Liver (tissue), 10 donors: ENCODE measurements at places on chromosomes 6 and 20. TPM values are rescaled to one million over a fixed set of nuclear protein-coding genes. Genes with fewer than 3 reads are reported as not detected.

DNA sequence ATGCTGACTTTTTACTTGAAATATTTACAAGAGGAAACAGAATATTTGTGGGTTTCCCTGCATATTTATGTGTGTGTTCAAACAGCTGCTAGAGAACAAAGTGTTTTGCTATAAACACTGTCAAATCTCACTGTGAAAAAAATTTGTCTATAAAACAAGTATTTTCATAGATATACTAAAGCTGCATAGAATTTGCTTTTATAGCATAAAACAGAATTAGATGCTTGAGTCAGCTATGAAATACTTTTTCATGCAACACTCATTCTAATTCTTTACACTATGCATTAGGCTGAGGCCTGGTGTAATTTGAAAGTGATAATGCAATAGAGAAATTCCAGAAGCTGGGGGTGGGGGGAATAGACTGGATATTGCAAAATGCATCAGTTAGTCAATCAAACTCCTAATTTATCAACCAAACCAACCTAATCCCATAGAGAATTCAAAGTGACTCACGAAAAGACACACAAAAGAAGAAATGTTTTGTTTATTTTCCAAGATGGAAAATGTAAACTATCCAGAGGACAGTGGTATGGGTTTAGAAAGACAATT, 148.2 kb downstream of the LAMA2 start:
- no peaks in the 10 kb centered on the region for H3K4me1 ChIP-seq
- H3K27ac ChIP-seq, result no peak overlapping the region
- DNase-seq, result no peak
- no peak overlapping the region for H3K4me3 ChIP-seq
- no peaks in the 10 kb centered on the region for H3K36me3 ChIP-seq

DNA sequence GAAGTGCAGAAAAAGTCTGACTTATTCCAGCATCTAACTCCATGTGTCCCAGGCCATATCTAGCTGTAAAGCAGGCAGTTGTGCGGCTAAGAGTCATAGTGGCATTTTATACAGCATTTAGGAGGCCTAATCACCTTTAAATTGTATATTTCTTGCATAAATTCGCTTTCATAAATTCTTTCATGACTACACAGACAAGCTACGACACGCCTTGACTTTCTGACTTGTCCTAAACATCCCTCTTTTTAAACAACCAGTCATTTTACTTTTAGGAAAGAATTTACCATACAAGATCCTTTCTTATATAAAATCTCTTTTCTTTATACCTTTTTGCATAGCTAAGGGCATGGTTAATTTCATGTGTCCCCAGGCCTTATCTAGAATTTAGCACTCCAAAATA, 81.7 kb upstream of the THBS2 start:
- H3K27me3 ChIP-seq, result no peaks in the 10 kb centered on the region
- no peak for DNase-seq
- no peaks in the 10 kb centered on the region for H3K36me3 ChIP-seq
- no peaks in the 10 kb centered on the region for H3K4me1 ChIP-seq
- no peak overlapping the region for H3K27ac ChIP-seq

- no peak overlapping the region for H3K4me3 ChIP-seq
- H3K4me1 ChIP-seq, result no peaks in the 10 kb centered on the region
- H3K27me3 ChIP-seq, result no peaks in the 10 kb centered on the region
- H3K27ac ChIP-seq, result no peak overlapping the region
Observed at GRCh38 chr6:38937839-38938613, 110.6 kb upstream of the GLP1R start.

Gene C6orf141
- polyA plus RNA-seq, result 0.43 TPM

- DNase-seq, result no peak
- peaks cover 6% of the 10 kb centered on the region for H3K4me1 ChIP-seq
- no peaks in the 10 kb centered on the region for H3K36me3 ChIP-seq
Observed at GRCh38 chr20:843912-844311, 10.4 kb downstream of the FAM110A start.

- H3K4me1 ChIP-seq, result peaks cover 16% of the 10 kb centered on the region
- H3K27me3 ChIP-seq, result no peaks in the 10 kb centered on the region
- H3K27ac ChIP-seq, result no peak overlapping the region
- DNase-seq, result no peak
Observed at GRCh38 chr20:5203380-5203779, 76.6 kb downstream of the CDS2 start.

DNA sequence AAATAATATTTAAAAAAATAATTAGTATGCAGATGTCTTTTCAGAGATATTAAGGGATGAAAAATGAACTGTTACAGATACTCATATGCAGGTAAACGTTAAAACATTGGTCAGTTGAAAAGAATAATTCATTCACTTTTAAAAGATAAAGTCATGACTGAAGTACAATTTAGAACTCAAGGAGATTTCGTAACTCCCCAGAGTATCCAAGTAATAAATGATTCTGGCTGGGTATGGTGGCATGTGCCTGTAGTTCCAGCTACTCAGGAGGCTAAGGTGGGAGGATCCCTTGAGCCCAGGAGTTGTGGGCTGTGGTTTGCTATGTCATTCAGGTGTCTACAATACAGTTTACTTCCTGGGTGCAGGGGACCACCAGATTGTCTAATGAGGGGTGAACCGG, 122.3 kb upstream of the TMEM181 start:
- H3K27ac ChIP-seq, result no peak overlapping the region
- DNase-seq, result no peak
- H3K4me3 ChIP-seq, result no peak overlapping the region

DNA sequence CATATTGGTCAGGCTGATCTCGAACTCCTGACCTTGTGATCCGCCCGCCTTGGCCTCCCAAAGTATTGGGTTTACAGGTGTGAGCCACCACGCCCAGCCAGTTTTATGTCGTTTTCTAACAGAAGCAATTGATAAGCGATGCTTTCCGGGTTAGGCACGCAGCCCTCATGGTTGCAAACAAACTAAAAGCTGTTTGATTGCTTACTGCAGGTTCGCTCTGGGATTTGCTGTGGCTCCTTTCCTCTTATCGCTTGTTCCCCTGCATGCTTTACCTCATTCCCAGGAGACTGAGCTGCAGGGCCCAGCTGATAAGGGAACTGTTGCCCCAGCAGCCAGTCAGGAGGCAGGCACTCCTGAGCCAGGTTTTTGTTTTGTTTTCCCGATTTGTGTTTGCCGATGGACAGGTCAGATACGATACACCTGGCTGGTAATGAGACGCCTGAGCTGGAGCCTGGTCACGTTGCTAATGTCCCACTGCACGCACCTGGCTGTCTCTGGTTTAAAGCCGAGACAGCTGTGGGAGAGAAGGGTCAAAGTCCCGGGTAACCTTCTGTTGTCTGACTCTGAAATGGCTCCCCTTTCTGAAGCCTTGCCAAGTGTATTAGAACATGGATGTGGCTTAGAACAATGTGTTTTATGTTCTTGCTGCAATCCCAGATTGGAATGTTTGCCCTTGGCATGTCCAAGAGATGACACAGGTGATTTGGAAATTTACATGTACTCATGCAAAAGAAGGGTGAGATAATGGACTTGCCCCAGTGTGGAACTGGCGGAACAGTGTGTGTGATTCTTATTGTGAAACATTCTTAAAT, 19.9 kb downstream of the DSP start:
- no peaks in the 10 kb centered on the region for H3K27me3 ChIP-seq
- peak overlapping the region; percentile 75 for H3K27ac ChIP-seq
- peaks cover 45% of the 10 kb centered on the region for H3K4me1 ChIP-seq
- H3K4me3 ChIP-seq, result no peak overlapping the region

- H3K4me3 ChIP-seq, result no peak overlapping the region
- no peak for DNase-seq
- H3K27ac ChIP-seq, result no peak overlapping the region
- no peaks in the 10 kb centered on the region for H3K36me3 ChIP-seq
- H3K4me1 ChIP-seq, result peaks cover 6% of the 10 kb centered on the region
Observed at GRCh38 chr20:56928007-56928406, 298.9 kb downstream of the TFAP2C start.
